ENCODE measurements at places on chromosomes 6 and 20. TPM values are rescaled to one million over a fixed set of nuclear protein-coding genes. Genes with fewer than 3 reads are reported as not detected.

GRCh38 chr20:49450281-49450721 is 32.2 kb downstream of the KCNB1 start:
- no peaks in the 10 kb centered on the region for H3K36me3 ChIP-seq
- no peak for DNase-seq
- peak overlapping the region; percentile 33 for H3K27ac ChIP-seq
- H3K4me3 ChIP-seq = no peak overlapping the region
- H3K4me1 ChIP-seq = no peaks in the 10 kb centered on the region
- peaks cover 18% of the 10 kb centered on the region for H3K27me3 ChIP-seq

- DNase-seq = no peak
- H3K27ac ChIP-seq = no peak overlapping the region
- H3K4me3 ChIP-seq = no peak overlapping the region
- H3K4me1 ChIP-seq = no peaks in the 10 kb centered on the region
- H3K36me3 ChIP-seq = no peaks in the 10 kb centered on the region
Observed at GRCh38 chr20:39081255-39081654, 119.1 kb downstream of the DHX35 start.

- no peak overlapping the region for H3K27ac ChIP-seq
- no peak overlapping the region for H3K4me3 ChIP-seq
- H3K27me3 ChIP-seq = no peaks in the 10 kb centered on the region
- no peaks in the 10 kb centered on the region for H3K36me3 ChIP-seq
- DNase-seq = no peak
Observed at GRCh38 chr6:166470863-166471410, 88.2 kb upstream of the MPC1 start.

DNA sequence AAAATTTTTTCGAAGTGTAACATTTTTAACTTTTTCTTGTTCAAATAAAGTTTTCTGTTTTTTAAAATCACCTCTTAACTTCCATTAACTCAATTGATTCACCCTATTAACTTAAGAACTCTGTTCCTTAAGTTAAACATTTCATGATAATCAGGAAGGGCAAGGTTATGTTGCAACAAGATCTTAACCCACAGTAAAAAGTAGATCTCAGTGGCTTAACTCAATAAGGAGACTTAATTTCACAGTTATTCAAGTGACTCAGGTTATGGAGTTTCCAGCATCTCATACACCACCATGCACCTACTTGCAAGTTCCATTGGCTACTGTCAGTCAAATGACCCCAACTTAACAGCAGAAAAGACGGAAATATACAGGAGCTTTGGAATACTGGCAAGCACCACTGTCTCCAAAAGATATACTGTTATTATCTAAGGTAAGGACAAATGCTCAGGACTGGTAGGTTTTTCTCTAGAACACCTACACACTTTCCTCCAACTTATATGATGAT is 11.2 kb downstream of the HLA-DQB1 start:
- H3K4me3 ChIP-seq = no peak overlapping the region
- H3K27me3 ChIP-seq = no peaks in the 10 kb centered on the region
- H3K27ac ChIP-seq = no peak overlapping the region
- no peaks in the 10 kb centered on the region for H3K36me3 ChIP-seq

GRCh38 chr6:14875481-14876063 is 370.3 kb upstream of the JARID2 start:
- no peak for DNase-seq
- no peak overlapping the region for H3K4me3 ChIP-seq
- H3K4me1 ChIP-seq = peaks cover 6% of the 10 kb centered on the region
- no peak overlapping the region for H3K27ac ChIP-seq
- no peaks in the 10 kb centered on the region for H3K27me3 ChIP-seq

The ZSCAN23 gene
- 1.1 TPM for total RNA-seq

DNA sequence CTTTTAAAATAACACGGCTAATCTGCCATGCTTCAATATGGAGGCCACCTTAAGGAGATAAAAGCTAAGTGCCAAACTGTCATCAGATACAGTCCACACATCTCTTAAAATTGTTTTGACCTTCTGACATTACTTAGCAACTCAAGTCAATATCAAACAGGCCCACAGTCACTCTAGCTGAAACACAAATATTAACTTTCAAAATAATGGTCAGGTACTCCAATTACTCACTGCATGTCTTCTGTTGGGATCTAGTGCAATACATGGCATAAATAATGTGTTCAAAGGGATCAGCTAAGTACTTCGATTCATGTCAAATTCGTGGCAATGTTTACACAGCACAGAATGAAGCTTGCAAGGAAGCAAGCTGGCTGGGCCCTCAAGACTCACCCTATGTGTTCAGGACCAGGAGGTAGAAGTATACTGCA is 133.9 kb upstream of the BEND6 start:
- no peaks in the 10 kb centered on the region for H3K27me3 ChIP-seq
- H3K4me3 ChIP-seq = no peak overlapping the region
- no peaks in the 10 kb centered on the region for H3K4me1 ChIP-seq
- H3K36me3 ChIP-seq = no peaks in the 10 kb centered on the region
- no peak overlapping the region for H3K27ac ChIP-seq

The UBD gene
- total RNA-seq = 1.6 TPM

DNA sequence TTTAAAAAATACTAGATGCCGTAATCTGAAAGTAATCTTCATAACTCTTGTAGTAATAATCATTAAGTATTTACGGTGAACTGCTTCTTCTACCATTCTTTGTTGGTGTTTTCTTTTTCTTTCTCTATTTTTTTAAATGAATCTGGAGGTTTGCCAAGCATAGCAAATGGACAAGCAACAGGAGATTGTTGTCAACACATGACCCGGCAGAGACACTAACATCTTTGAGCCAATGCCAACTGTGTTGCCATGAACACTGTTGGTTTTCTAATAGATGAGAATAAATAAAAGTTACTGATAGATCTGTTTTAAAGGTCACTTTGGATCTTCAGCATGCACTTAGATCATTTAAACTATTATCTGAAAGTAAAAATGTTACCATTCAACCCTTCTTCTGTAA is 523.6 kb upstream of the EYS start:
- no peak for DNase-seq
- H3K4me3 ChIP-seq = no peak overlapping the region
- H3K27ac ChIP-seq = no peak overlapping the region
- H3K27me3 ChIP-seq = no peaks in the 10 kb centered on the region
- H3K36me3 ChIP-seq = no peaks in the 10 kb centered on the region

GRCh38 chr6:36352477-36353157 is 15.9 kb upstream of the BNIP5 start:
- no peak for DNase-seq
- H3K4me1 ChIP-seq = peaks cover 16% of the 10 kb centered on the region
- no peak overlapping the region for H3K27ac ChIP-seq
- H3K36me3 ChIP-seq = no peaks in the 10 kb centered on the region

DNA sequence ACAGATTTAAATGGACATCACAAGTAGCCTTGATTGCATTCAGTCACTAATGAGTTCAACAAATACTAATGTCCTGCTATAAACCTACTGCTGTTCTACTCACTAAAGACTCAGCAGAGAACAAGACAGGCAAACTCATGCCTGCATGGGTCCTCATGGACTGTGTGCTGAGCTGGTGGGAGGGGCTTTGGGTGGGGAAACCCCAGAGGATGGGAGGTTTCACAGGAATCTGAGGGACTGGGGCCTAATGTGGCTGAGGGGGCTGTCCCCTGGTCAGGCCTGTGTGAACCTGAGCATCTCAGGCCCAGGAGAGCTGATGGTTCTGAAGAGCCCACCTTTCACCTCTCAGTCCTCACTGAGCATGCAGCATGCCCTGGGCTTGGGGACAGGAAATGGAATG is 1.4 kb downstream of the CST8 start:
- peaks cover 12% of the 10 kb centered on the region for H3K4me1 ChIP-seq
- DNase-seq = no peak
- H3K27me3 ChIP-seq = no peaks in the 10 kb centered on the region
- H3K4me3 ChIP-seq = no peak overlapping the region

DNA sequence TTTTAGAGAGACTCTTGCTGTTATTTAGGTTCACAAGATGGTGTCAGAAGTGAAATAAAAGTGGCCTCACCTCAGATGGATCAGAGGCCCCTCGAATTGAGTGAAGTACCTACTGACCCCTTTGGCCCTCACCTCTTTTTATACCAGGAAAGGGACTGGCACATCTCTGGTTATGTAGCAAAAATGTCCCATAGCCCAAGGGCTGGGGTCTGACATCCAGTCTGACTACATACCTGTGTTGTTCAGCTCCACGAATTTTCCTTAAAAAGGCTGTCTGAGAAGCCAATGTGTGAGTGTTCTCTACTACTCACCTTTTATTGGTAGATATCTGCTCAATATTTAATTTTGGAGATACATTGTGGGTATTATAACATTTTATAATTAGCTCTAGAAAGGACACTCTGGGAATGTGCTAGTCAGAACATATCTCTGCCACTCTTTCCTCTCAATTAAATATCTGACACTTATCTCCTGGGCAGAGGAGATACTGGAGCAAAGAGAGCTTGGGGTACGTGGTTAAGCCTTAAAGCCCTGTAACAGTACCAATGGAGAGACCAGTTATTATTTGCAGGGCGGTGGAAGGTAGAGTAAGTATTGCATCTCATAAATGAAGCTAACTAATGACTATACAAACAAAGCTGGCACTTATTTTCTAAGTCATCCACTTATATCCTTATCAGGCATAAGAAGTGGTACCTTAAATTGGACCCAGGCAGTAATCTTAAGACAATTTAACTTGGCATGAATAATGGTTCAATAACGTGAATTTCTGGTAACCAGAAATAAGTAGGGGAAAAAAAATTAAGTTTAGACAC is 20.0 kb upstream of the IL22RA2 start:
- H3K4me3 ChIP-seq = no peak overlapping the region
- H3K27ac ChIP-seq = no peak overlapping the region
- no peaks in the 10 kb centered on the region for H3K4me1 ChIP-seq
- DNase-seq = no peak
- H3K36me3 ChIP-seq = peaks cover 16% of the 10 kb centered on the region

The GATA5 gene
- not detected for total RNA-seq

DNA sequence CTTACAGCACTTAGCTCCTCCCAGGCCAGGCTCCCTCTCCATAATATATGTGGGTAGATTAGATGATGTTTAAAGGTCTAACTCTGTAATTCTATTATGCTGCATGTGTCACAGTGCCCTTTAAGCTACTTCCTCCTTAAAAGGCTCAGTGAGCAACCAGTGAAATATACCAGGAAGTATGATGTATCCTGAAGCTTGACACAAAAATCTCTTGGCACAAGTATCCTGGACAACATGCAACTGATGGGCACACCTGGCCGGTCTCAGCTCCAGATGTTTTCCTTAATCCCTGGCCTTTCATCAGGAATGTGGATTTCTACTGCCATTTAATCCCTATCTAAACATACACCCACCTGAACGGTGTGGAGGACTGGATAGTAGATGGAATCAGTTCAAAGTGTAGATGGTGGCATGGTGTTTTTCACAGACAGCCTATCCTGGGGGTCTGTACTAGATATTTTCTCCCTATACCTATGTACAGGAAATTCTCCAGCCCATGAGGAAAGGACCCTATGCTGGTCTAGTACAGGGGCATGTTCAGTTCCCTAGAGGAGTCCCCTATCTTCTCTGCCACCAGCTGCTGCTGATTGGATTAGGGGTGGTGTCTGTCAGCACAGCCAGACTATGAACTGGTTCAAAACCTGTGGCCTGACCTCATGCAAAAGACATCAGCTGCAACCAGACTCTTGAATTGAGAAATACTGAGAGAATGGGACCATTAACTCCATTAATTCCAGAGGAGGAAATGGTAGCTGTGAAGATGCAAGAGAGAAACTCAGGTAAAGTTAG is 59.4 kb upstream of the CITED2 start:
- no peaks in the 10 kb centered on the region for H3K36me3 ChIP-seq
- no peaks in the 10 kb centered on the region for H3K27me3 ChIP-seq
- no peak overlapping the region for H3K4me3 ChIP-seq
- H3K4me1 ChIP-seq = no peaks in the 10 kb centered on the region

- no peaks in the 10 kb centered on the region for H3K36me3 ChIP-seq
- no peak for DNase-seq
- H3K27me3 ChIP-seq = no peaks in the 10 kb centered on the region
Observed at GRCh38 chr6:43970913-43971775, 156.1 kb downstream of the MRPL14 start.

DNA sequence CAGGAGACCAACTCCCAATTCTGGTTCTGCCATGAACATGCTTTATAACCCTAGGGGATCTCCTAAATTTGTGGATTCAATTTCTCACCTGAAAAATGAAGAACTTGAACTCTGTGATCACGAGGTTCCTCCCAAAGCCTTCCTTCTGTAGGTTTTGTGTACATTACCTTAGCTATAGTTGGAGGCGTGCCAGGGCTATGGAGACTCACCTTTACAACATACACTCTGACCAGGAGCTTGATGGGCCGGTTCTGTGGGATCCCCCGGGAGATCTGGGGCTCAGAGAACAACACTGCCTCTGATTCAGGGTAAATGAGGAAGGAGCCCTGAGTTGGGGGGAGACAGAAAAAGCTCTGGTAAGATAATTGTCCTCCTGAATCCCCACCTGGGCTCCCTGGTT is 34.1 kb downstream of the ERGIC3 start:
- H3K36me3 ChIP-seq = no peaks in the 10 kb centered on the region
- no peaks in the 10 kb centered on the region for H3K4me1 ChIP-seq
- no peak overlapping the region for H3K27ac ChIP-seq
- no peak for DNase-seq
- no peaks in the 10 kb centered on the region for H3K27me3 ChIP-seq

DNA sequence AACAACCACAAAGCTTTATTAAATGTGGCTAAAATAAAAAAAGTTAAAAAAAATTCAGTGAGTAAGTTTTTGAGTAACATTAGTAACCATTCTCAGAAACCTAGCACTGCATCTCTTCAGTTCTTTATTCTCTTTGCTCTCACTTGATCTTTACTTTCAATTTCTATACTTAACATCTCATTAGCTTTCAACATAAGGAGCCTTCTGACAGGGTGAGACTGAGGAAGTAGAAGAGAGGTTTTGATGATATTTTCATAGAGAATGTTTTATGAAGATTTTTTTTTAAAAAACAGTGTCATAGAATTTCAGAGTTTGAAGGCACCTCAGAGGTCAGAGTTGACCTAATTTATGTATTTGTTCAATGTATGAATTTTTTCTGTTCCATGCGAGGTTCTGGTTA is 60.8 kb downstream of the FAM83B start:
- H3K4me1 ChIP-seq = no peaks in the 10 kb centered on the region
- no peaks in the 10 kb centered on the region for H3K27me3 ChIP-seq
- H3K36me3 ChIP-seq = no peaks in the 10 kb centered on the region

The C6orf58 gene
- total RNA-seq = 0.85 TPM

- H3K4me1 ChIP-seq = peaks cover 26% of the 10 kb centered on the region
- peak overlapping the region; percentile 62 for H3K27ac ChIP-seq
- no peak for DNase-seq
Observed at GRCh38 chr6:14706378-14706929, 539.4 kb upstream of the JARID2 start.

All from esophagus squamous epithelium (tissue), 5 donors.